ENCODE measurements at places on chromosomes 12 and 14.

- H3K4me1 ChIP-seq: no peaks in the 10 kb centered on the region
- no peaks in the 10 kb centered on the region for H3K27me3 ChIP-seq
- H3K36me3 ChIP-seq: no peaks in the 10 kb centered on the region
- H3K4me3 ChIP-seq: no peak overlapping the region
Observed at GRCh38 chr14:87573591-87573990, 419.4 kb downstream of the GALC start.

DNA sequence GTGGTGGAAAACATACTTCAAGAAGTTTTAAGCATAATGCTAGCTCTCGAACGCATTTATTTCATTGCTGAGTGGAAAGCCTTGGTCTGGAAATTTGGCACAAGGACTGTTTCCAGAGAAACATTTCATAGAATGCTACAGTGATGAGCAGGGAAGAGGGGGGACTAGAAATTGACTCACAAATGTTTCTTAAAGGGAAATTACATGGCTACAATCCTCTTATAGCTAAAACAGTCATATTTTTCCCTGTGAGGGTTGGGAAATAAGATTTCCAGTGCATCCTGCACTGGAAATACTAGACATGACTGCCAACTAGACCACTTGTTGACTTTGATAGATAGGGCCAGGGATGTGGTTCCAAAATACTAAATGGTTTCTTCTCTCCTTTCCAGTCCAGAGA lies 197.3 kb upstream of the RGS6 start:
- H3K4me1 ChIP-seq: no peaks in the 10 kb centered on the region
- DNase-seq: no peak
- peaks cover 13% of the 10 kb centered on the region for H3K36me3 ChIP-seq
- H3K27ac ChIP-seq: no peak overlapping the region
- H3K4me3 ChIP-seq: no peak overlapping the region
- H3K27me3 ChIP-seq: no peaks in the 10 kb centered on the region

- no peaks in the 10 kb centered on the region for H3K36me3 ChIP-seq
- no peak overlapping the region for H3K4me3 ChIP-seq
- DNase-seq: no peak
- H3K27me3 ChIP-seq: no peaks in the 10 kb centered on the region
- H3K27ac ChIP-seq: no peak overlapping the region
Observed at GRCh38 chr12:79692860-79693577, 2.3 kb upstream of the PAWR start.

- DNase-seq: no peak
- no peaks in the 10 kb centered on the region for H3K4me1 ChIP-seq
- H3K27me3 ChIP-seq: no peaks in the 10 kb centered on the region
- H3K27ac ChIP-seq: no peak overlapping the region
- H3K4me3 ChIP-seq: no peak overlapping the region
Observed at GRCh38 chr14:82441270-82441669, 907.6 kb upstream of the SEL1L start.

GRCh38 chr14:90397425-90398314 lies 841 bp downstream of the CALM1 start:
- H3K27ac ChIP-seq: no peak overlapping the region
- no peaks in the 10 kb centered on the region for H3K27me3 ChIP-seq
- peaks cover 13% of the 10 kb centered on the region for H3K36me3 ChIP-seq
- no peaks in the 10 kb centered on the region for H3K4me1 ChIP-seq

DNA sequence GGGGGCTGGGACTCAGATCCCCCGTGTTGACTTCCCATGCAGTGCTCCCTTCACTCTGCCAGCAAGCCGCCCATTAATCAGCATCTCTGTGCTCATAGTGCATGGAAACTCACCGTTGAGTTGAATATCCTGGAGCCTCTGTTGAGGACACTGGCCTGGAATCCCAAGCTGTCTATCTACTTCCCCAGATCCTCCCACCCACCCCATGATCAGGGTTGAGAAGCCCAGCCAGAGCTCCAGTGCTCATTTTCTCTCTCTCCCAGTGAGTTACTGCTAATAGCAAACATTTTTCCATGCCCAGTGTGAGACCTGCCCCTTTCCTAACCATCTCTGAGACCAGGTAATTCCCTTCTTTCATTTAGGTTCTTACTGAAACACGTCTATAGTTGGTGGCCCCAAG lies 88.2 kb downstream of the SLC24A4 start:
- DNase-seq: no peak
- no peak overlapping the region for H3K4me3 ChIP-seq
- H3K36me3 ChIP-seq: no peaks in the 10 kb centered on the region
- H3K4me1 ChIP-seq: no peaks in the 10 kb centered on the region
- H3K27me3 ChIP-seq: no peaks in the 10 kb centered on the region

DNA sequence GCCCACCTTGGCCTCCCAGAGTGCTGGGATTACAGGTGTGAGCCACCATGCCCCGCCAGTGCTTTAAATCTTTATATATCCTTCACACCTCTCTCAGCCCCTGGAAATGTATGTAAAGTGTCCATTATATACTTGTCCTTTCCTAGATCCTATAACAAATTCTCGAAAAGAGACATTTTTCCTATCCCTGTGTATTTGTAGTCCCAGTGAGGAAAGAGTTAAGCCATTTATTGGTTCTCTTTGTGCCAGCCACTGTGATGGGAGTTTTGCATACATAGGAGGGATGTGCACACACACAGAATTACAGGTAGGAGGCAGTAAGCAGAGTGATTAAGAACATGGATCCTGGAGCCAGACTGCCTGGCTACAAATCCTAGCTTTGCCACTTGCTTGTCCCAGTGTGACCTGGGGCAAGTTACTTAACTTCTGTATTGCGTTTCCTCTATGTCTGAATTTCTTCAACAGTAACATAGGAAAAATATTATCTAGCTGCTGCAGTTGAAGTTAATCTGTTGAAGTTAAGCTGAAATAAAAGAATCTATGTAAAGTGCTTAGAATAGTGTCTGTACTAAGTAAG lies 2.1 kb upstream of the RABGGTA start:
- H3K4me1 ChIP-seq: no peaks in the 10 kb centered on the region
- DNase-seq: no peak
- H3K27ac ChIP-seq: no peak overlapping the region
- no peak overlapping the region for H3K4me3 ChIP-seq
- H3K36me3 ChIP-seq: no peaks in the 10 kb centered on the region
- no peaks in the 10 kb centered on the region for H3K27me3 ChIP-seq

- DNase-seq: no peak
- H3K36me3 ChIP-seq: no peaks in the 10 kb centered on the region
- H3K4me1 ChIP-seq: no peaks in the 10 kb centered on the region
- no peak overlapping the region for H3K4me3 ChIP-seq
- H3K27me3 ChIP-seq: no peaks in the 10 kb centered on the region
Observed at GRCh38 chr12:128724468-128725046, 99.2 kb downstream of the SLC15A4 start.

- H3K36me3 ChIP-seq: no peaks in the 10 kb centered on the region
- no peak overlapping the region for H3K4me3 ChIP-seq
- H3K27ac ChIP-seq: no peak overlapping the region
- no peaks in the 10 kb centered on the region for H3K27me3 ChIP-seq
- peak; percentile 20 for DNase-seq
Observed at GRCh38 chr12:3885277-3886094, 12.3 kb upstream of the PARP11 start.

GRCh38 chr12:67269633-67270573 lies 745 bp downstream of the CAND1 start:
- peak overlapping the region; percentile 95 for H3K4me3 ChIP-seq
- no peak for DNase-seq
- H3K36me3 ChIP-seq: no peaks in the 10 kb centered on the region
- H3K27me3 ChIP-seq: no peaks in the 10 kb centered on the region

- DNase-seq: no peak
- H3K36me3 ChIP-seq: no peaks in the 10 kb centered on the region
- no peaks in the 10 kb centered on the region for H3K27me3 ChIP-seq
- H3K4me1 ChIP-seq: no peaks in the 10 kb centered on the region
Observed at GRCh38 chr12:78483767-78484315, 380.7 kb upstream of the SYT1 start.

DNA sequence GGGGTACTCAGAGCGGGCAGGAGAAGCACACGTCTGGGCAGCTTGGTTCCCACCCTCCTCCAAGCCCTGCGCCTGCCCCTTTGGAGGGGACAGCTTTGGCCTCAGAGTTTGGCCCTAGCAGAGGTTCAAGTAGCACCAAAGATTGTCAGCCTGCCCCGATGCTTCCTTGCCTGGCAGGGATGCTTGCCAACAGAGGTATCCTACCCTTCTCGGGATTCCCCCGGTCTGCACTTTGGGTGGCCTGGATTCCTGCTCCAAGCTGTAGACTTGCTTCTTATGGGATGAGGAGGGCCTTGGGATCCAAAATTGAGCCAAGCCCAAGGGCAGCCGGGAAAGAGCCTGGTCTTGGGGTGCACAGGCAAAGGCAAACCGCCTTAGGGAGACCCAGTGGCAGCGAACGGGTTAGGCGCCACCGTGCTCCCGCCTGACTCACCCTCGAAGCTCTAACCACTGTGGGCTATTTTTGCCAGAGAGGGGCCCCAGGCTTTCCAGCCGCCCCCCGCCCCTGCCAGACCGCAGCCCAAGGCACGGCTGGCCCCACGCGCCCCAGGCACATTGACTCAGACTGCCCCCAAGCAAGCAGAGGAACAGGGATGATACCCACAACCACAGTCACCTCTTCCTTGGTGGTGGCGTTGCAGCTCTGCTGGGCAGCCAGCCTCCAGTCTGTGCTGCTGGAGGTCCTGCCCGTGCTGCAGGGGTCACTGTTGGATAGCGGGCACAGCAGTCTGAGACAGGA lies 847 bp upstream of the WNT10B start:
- no peaks in the 10 kb centered on the region for H3K36me3 ChIP-seq
- H3K27me3 ChIP-seq: peaks cover 76% of the 10 kb centered on the region
- no peak overlapping the region for H3K27ac ChIP-seq
- no peak for DNase-seq
- no peak overlapping the region for H3K4me3 ChIP-seq

GRCh38 chr12:94033101-94033500 lies 115.3 kb upstream of the PLXNC1 start:
- no peaks in the 10 kb centered on the region for H3K36me3 ChIP-seq
- no peak overlapping the region for H3K27ac ChIP-seq
- no peaks in the 10 kb centered on the region for H3K27me3 ChIP-seq
- no peak for DNase-seq
- no peak overlapping the region for H3K4me3 ChIP-seq

GRCh38 chr12:91974541-91975085 lies 171.0 kb downstream of the BTG1 start:
- no peak overlapping the region for H3K4me3 ChIP-seq
- no peaks in the 10 kb centered on the region for H3K36me3 ChIP-seq
- DNase-seq: no peak
- H3K4me1 ChIP-seq: no peaks in the 10 kb centered on the region
- no peak overlapping the region for H3K27ac ChIP-seq

- H3K4me1 ChIP-seq: no peaks in the 10 kb centered on the region
- H3K27me3 ChIP-seq: no peaks in the 10 kb centered on the region
- no peak overlapping the region for H3K27ac ChIP-seq
- H3K36me3 ChIP-seq: no peaks in the 10 kb centered on the region
- no peak for DNase-seq
Observed at GRCh38 chr12:94242901-94243300, 94.5 kb downstream of the PLXNC1 start.

DNA sequence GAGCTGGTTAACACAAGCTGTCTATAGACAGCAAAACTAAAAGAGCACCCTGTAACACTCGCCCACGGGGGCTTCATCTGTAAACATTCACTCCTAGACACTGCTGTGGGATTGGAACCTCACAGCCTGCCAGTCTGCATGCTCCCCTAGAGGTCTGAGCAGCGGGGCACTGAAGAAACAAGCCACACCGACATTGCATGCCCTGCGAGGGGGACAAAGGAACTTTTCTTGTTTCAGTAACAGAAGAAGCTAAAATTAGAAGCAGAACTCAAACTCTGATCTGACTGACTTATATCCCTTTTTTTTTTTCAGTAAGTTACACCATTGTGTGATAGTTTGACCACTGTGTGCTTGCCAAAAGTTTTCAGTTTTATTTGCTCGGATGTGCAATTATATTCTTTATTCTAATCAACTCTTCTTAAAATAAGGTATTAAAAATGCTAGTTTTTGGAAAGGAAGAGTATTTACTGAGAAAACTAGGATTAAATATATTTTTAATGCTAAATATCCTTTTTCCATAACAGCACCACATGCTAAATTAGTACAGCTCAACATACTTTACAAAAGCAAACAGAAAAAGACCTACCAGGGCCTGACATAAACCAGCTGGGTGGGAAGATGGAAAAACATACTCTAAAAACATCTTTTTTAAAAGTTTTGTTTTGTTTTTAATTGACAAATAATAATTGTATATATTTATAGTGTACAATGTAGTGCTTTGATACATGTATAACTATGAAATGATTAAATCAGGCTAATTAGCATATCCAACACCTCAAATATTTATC lies 100.2 kb downstream of the EPS8 start:
- no peak overlapping the region for H3K27ac ChIP-seq
- H3K27me3 ChIP-seq: no peaks in the 10 kb centered on the region
- no peak overlapping the region for H3K4me3 ChIP-seq
- H3K36me3 ChIP-seq: no peaks in the 10 kb centered on the region
- no peak for DNase-seq
- peaks cover 1% of the 10 kb centered on the region for H3K4me1 ChIP-seq

- H3K27me3 ChIP-seq: no peaks in the 10 kb centered on the region
- no peak overlapping the region for H3K4me3 ChIP-seq
- no peak for DNase-seq
- no peaks in the 10 kb centered on the region for H3K4me1 ChIP-seq
Observed at GRCh38 chr12:80162177-80162576, 62.8 kb downstream of the OTOGL start.

DNA sequence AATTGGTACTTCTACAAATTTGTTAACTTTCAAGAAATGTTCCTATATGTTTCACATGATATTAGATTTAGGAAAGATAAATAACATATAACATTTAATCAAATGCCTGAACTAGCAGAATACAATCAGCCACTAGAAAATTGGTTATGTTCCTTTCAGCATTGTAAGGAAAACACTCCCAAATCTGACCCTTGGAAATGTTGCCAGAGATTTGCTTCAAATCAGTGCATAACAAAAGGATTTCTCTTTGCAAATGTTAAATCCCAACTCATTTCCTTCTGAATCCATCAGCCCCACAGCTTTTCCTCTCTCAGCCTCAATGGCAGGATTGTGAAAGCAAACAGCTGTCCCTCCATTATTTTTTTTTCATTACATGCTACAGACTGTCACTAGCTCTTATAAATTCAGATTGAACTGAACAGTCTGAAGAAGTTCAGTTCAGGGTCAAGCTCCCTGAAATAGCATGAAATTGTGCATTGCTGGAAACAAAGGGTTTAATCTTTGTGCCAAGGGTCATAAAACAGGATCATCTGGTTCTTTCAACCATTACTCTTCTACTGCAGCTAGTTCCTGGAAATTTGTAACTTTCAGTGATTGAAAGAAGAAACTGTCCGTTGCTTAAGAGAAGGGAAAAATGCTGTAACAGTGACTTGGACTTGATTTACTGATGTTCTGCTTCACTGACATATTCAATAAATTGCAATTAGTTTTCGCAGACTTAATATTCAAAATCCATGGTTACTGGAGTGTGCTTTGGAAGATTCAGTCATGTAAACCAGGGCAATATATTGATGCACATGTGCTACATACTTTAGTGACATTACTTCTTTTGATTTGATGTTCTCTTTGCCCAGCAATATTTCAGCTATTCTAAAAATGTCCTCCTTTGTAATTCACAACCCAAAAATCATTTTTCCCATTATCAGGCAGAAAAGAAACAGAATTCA lies 246.4 kb downstream of the RPL10L start:
- no peaks in the 10 kb centered on the region for H3K36me3 ChIP-seq
- no peaks in the 10 kb centered on the region for H3K27me3 ChIP-seq
- H3K27ac ChIP-seq: no peak overlapping the region
- H3K4me3 ChIP-seq: no peak overlapping the region
- DNase-seq: no peak
- peaks cover 1% of the 10 kb centered on the region for H3K4me1 ChIP-seq

- H3K27me3 ChIP-seq: no peaks in the 10 kb centered on the region
- no peak overlapping the region for H3K27ac ChIP-seq
- no peaks in the 10 kb centered on the region for H3K36me3 ChIP-seq
- no peak overlapping the region for H3K4me3 ChIP-seq
- DNase-seq: no peak
Observed at GRCh38 chr12:96143827-96144565, 50.2 kb upstream of the ELK3 start.

Measured in iPS DF 6.9 (cell line).